Astrocyte (in vitro differentiated cells and primary cell): ENCODE measurements at places on chromosomes 16 and 17. TPM values are rescaled to one million over a fixed set of nuclear protein-coding genes. Genes with fewer than 3 reads are reported as not detected.

Gene KRTAP4-1
- not detected in 2 replicates for total RNA-seq

Gene SPNS3
- not detected in 2 replicates for total RNA-seq

Gene PIPOX
- total RNA-seq, result 1.8 and 2.6 TPM in 2 replicates

DNA sequence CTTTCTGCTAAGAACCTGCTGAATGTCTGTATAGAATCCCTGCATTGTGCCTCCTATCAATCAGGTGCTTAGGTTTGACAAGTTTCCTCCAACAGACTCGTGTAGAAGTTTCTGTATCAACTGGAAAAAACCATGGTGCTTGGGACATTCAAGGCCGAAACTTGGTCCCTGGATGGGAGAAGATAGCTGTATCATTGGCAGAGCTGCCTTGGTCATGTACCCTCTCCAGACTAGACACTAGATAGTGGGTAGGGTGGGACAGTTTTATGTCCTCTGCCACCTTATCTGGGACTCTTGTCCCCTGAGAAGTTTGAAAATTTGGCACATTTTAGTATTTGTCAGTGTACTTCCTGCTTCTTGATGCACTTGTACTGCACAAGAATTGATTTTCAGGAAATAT is 520.8 kb downstream of the WWOX start:
- no peaks in the 10 kb centered on the region for H3K36me3 ChIP-seq
- H3K27me3 ChIP-seq, result no peaks in the 10 kb centered on the region
- H3K4me1 ChIP-seq, result no peaks in the 10 kb centered on the region
- DNase-seq, result no peak
